ENCODE measurements at places on chromosomes 11 and 22.

- peak; percentile 94 for DNase-seq
These were observed 7.6 kb downstream of the MYO18B start for GRCh38 chr22:25749420-25750169.

DNA sequence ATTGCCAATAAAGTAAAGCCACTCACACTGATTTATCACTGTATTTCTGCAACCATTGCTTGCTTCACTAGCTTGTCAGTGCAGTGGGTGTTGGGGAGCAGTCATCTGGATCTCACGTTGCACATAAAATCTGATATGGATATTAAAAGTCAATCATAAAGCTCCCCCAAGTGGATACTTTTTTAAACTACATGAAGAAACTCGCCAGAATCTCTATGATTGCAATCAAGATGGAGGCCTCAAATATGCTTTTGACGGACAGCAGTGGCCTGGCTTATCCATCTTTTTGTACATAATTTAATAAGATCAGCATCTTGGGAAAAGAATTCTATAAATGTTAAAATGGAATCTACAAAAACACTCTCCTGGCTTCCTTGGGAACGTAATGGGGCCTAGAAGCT, 137.7 kb downstream of the WT1 start:
- peak; percentile 42 for DNase-seq

DNA sequence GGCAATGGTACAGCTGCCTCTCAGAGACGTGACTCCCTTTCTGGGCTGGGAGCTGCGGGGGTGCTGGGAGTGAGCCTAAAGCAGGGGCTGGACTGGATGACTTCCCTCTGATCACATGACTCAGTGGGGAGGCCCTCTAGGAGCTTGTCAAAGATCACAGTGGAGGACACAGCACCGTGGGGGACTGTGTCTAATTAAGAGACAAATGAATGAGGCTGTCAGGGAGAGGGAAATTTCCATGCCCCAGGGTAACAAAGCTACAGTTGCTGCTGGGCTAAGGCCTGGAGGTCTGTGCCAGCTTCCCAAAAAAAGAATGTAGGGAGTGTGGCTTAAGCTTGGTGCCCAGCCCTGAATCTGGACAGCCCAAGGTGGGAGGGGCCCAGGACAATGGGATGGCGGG, 262.8 kb upstream of the PLET1 start:
- DNase-seq: no peak

- DNase-seq: no peak
These were observed 488.7 kb downstream of the TBC1D22A start for GRCh38 chr22:47250995-47251765.

Data from activated CD4-positive, alpha-beta T cell treated with anti-CD3 and anti-CD28 coated beads, Interleukin-2, Interleukin-4, amounts not matched to agents 100 ng/mL and 50 ng/mL, durations not matched to agents 16 hours and 8 hours (primary cell).